NCI-H187 treated with DMSO at 0.1 percent for 48 hours (cell line): ENCODE measurements at places on chromosomes 1 and 21.

- no peak for DNase-seq
Observed at GRCh38 chr1:72620453-72620852, 338.1 kb upstream of the NEGR1 start.

- DNase-seq: no peak
Observed at GRCh38 chr1:56448529-56449300, 130.6 kb downstream of the PLPP3 start.

DNA sequence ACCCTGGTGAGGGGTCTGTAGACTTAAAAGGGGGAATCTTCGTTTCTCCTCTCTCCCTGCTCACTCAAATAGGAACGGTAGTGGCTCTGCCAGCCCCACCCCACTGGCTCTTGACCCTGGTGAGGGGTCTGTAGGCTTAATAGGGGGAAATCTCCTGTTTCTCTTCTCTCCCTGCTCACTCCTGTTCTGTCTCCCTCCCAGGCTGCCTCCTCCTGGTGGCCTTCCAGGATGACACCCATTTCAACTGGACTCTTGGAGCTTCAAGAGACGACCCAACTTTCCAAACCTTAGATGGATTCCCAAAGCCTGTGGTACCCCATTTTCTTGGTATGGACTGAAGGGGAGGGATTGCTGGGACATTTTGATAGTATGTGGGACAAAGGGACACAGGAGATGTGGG, 1.4 kb upstream of the EPHB2 start:
- no peak for DNase-seq

DNA sequence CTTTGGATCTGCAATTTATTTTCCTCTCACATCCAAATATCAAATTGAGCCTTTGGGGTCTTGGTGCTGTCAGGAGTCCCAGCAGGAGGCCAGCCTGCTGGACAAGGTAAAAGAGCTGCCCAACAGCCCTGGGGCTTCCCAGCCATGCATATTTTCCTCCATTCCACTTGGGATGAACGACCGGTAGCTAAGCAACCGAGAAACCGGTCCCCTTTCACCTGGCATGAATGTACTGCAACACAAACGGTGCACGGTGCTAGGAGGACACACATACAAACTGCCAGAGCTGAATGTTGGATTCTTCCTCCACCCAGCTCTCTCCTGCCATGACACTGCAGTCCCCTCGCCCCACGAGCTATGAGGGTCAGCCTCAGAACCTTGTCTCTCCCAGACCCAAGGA, 42.7 kb downstream of the BCAR3 start:
- DNase-seq: no peak

DNA sequence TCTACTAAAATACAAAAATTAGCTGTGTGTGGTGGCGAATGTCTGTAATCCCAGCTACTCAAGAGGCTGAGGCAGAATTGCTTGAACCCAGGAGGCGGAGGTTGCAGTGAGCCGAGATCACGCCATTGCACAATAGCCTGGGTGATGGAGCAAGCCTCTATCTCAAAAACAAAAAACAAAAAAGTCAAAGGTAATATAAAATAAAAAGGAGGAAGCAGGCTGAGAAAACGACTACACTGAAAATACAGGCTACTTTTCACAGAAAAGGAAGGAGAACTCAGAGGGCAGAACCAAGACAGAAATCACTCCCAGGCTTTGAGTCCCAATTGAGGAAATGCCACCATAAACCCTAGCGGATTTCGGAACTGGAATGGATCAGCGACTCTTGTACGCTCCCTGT, 5.9 kb upstream of the A3GALT2 start:
- no peak for DNase-seq

- no peak for DNase-seq
Observed at GRCh38 chr1:177983077-177983476, 13.2 kb upstream of the SEC16B start.

GRCh38 chr21:34889320-34889675, 159.8 kb downstream of the RUNX1 start:
- no peak for DNase-seq

DNA sequence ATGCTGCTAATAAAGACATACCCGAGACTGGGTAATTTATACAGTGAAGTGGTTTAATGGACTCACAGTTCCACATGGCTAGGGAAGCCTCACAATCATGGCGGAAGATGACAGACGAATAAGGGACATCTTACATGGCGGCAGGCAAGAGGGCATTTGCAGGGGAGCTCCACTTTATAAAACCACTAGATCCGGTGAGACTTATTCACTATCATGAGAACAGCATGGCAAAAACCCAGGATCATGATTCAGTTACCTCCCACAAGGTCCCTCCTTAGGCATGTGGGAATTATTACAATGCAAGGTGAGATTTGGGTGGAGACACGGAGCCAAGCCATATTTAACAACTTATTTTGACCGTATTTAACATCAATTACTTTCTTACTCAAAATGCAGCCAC, 739.0 kb downstream of the NCAM2 start:
- DNase-seq: no peak

- DNase-seq: no peak
Observed at GRCh38 chr1:169586067-169586394, 250 bp downstream of the F5 start.

GRCh38 chr1:86388777-86389176, 7.3 kb downstream of the ODF2L start:
- DNase-seq: no peak

DNA sequence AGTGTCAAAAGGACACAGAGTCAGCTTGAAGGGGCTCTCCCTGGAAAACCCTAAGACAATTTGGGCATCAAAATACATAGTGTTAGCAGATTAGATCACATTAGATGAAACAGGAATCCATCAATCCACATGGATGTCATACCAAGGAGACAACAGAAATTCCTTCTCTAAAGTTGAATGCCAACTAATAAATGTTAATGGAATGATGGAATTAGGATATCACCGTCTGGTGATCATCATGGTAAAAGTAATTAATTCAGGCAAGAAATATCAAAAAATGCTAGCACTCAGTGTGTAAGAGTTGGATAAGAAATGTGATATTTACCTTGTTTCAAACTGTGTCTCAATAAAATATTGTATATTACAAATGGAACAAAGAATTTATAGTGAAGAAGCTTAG, 10.9 kb upstream of the SLC25A24 start:
- no peak for DNase-seq

DNA sequence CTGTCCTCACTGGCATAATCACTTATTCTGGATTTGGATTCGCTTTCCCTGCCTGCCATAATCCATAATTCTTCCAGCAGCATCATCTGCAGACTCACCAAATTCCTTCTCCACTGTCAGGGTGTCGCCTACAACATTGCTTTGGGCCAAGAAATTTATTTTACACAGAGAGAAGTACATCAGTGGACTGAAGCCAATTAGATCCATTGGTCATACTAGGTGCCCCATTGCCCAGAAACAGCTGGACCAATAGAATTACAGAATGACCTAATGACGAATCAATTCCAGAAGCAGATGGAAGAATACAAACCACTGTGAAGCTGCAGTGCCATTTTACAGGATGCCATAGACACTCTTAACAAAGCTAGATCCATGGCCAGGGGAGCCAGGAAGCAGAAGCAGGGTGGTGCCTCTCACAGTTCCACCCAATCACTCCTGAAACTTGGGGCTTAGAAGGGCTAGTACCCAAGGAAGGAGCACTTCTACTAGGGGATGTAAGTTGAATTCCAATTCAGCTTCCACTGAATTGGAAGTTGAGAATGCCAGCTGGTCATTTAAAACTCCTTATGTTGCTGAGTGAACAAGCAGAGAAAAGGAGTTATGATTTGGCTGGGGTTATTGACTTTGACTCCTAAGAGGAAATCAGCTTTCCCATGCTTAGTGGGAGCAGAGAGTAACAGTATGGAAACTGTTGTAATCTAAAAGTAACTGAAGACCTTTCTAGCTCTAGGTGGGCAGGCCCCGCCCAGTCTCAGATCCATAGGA, 44.0 kb downstream of the EDN2 start:
- DNase-seq: no peak

DNA sequence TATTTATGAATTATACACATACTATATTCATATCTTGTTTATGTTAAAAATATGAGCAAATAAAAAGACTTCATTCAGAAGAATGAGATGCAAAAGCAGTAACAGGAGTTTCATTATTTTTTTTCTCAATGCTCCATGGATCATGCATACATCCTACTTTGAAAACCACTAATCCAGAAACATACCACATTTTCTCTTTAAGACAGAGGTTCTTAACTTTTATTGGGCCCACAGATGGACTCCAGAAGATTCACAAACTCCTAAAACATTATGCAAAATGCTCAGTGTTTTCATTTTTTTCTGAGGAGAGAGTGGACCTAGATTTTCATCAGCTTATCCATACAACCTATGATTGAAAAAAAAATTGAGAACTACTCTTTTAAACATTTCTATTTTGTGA, 227.8 kb downstream of the DNM3 start:
- no peak for DNase-seq

DNA sequence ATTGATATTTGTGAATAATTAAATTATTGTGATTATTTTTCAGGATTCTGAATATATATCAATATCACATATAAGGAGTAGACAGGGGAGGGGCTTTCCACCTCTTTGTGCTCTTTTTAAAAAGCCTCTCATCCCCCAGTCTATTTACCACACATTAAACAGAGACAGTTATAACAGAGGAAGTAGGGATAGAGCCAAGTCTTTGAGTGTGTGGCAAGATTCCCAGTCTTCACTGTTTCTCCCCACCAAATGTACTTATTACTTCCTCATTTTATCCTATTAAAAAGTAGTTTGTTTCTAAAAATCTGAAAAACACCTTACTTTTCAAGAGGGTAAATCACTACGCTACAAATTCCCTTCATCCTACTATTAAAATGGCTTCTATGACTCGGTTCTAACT, 46.7 kb downstream of the EPS15 start:
- DNase-seq: no peak

- DNase-seq: no peak
Observed at GRCh38 chr1:221947731-221948130, 205.8 kb upstream of the DUSP10 start.

DNA sequence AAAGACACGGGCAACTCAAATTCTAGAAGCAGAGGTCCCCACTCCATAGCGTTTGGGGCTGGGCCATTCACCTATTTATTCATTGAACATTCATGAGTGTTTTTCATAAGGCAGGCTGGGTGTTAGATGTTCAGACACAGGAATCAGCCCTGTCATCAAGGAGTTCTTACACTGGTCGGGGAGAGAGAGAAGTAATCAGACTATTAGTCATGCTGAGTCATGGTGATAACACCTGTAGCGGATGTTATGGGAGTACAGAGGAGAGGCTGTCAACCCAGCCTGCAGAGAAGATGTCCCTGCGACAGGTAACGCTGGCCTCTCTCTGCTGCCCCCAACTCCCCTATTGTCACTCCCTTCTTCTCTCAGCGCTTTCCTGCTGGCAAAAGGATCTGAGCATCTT, 17.2 kb downstream of the LY9 start:
- no peak for DNase-seq

- no peak for DNase-seq
Observed at GRCh38 chr21:44626673-44627143, at the start of gene KRTAP10-9. Gene KRTAP10-9 (plus strand): TSS chr21:44627093. CDS start chr21:44627172, 79 bp downstream.

DNA sequence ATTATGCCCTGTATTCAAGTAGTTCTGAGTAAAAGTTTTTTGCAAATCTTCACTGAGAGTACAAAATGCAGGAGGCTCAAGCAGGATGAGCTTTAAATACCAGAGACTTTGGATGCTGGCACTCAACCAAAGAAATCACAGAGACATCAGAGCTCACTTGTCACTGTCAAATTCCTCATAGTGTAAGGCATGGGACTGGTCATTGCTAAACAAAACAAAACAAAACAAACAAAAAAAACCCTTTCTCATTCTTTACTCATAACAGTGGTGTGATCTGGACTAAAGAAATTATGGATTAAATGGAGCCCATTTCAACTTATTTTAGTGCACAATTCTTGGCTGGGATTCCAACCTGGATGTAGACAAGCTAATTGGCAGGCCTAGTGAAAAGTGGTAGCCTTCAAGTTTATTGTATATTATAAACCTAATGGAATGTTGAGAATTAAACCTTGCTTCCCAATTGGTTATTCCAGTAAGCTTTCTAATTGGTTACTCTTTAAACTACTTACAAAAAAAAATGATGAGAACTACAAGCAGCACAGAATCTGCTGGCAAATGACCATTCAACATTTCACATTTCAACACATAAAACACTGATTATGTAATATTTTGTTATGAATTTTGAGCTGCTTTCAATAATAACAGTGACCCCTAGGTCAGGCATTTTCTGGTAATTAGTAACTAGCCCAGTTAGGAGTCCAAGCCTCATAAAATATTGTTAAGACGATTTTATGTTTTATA, 30.6 kb upstream of the NEK7 start:
- no peak for DNase-seq

GRCh38 chr1:229894532-229894931, 172.5 kb upstream of the GALNT2 start:
- DNase-seq: no peak

DNA sequence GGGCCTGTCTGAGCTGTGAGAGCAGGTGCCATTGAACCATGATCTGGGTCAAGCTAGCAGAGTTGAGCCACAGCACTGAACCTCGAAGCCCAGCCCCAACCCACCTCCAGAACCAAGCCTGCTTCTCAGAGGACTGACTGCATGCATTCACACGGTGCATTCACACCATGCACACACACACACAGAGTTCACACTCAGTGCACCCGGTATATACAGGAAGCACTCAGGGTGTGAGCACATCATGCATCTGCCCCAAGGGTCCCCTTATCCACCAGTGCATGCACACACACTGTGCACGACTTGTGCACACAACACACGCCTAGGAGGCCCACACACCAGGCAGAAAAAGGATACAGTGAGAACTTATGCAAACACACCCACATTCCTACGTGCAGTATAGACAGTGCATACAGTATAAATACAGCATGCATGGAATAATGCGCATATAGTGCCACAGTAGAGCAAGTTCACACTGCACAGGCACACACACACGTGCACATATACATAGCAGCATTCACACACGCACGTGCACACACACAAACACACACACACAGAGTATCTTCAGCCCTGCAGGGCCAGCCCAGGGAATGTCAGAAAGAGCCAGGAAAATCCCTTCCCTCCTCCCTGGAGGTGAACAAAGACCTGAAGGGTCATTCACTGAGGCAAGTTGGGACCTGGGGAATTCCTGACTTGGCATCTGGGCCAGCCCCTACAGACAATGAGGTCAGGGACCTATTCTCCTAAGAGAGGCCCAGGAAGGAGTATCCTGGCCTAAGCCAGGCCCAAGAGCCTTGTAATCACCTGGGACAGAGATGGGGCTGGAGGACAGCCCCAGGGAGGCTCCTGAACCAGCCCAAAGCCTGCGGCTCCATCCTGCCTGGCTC, 42.1 kb downstream of the CAMK2N1 start:
- no peak for DNase-seq

DNA sequence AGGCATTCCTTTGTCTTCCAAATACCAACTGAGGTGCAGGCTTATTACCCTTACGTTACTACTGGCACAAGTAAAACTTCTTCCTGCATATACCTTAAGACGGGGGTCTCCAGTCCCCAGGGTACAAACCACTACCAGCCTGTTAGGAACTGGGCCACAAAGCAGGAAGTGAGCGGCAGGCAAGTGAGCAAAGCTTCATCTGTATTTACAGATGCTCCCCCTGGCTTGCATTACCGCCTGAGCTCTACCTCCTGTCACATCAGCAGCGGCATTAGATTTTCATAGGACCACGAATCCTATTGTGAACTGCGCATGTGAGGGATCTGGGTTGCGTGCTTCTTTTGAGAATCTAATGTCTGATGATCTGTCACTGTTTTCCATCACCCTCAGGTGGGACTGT, 113.1 kb downstream of the SLC45A1 start:
- no peak for DNase-seq
